ENCODE measurements at places on chromosomes 7 and 10.

- no peak for DNase-seq
Measured at GRCh38 chr10:97567891-97568290, 4.7 kb upstream of the ANKRD2 start.

- no peak for DNase-seq
Measured at GRCh38 chr7:158420591-158421340, 166.9 kb downstream of the PTPRN2 start.

DNA sequence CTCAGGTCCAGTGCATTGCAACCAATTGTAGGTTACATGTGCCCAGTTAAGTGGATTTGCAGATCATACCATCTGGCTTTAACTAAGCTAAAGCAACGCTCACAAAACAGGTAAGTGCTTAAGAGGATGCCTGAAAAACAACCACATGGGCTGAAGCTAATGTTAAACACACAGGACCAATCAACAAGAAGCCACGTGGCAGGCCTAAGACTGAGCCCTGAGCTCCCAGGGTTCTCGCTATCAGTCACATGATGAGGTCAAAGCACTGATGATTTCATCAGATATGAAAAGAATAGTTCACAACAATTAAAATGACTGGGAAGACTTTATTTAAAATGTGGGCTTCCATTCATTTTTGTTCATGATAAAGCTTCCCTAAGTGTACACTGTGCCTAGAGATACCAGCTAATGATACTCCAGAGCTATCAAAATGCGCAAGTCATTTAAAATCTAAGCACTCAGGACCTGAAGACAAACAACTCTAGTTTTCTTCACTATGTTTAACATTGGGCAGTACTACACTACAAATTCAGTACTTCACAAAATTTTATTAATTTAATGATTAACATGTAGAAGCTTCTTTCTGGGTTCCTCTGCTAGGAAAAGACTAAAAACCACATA lies 90.6 kb downstream of the PIP4K2A start:
- no peak for DNase-seq

DNA sequence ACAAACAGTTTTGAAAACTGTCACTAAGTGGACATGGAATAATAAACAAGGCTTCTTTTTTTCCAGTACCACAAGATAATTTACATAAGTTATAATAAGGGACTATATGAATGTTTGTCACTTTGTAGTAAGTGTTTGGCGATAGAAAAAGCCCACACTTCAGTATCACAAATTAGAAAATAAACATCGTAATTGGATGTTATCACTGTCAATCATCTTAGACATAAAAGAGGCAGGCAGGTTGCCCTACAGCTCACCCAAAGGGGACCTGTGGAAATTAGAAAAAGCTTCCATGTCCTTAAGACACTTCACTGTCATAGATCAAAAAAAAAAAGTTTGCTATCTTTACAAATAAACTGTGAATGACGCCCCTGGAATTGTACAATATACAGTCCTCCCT lies 3.6 kb upstream of the NOC3L start:
- no peak for DNase-seq

DNA sequence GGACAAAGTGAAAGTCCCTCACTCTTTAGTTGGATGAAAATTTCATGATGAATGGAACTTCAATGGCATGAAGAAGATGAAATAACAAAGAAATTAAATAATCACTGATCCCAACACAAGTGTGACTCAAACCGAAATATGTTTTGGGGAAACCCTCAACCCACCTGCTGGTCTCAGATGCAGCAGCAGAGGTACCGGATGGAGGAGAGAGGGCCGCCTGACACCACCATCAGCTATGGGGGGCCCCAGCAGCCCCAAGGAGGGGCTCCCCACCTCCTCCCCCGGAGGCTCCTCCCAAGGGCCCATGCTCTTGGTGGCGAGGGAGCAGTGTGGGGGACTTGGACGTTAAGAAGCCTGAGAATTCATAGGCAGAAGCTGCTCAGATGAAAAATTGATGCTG lies 137.2 kb upstream of the ADARB2 start:
- no peak for DNase-seq

Data from cerebellar cortex (tissue), 1 donor.